ENCODE measurements at places on chromosomes 4 and X. TPM values are rescaled to one million over a fixed set of nuclear protein-coding genes. Genes with fewer than 3 reads are reported as not detected.

Gene HSD17B13
- not detected for polyA plus RNA-seq

Gene SYNPO2
- 5.1 TPM for polyA plus RNA-seq

Gene BEX5
- not detected for polyA plus RNA-seq

Gene SERTM2
- 0.02 TPM for polyA plus RNA-seq

Gene HSFX3
- not detected for polyA plus RNA-seq

Gene TKTL2
- not detected for polyA plus RNA-seq

Gene KLB
- polyA plus RNA-seq = not detected

Gene ERCC6L
- polyA plus RNA-seq = 1.7 TPM

Gene CTAG1A
- not detected for polyA plus RNA-seq

Gene REELD1
- not detected for polyA plus RNA-seq

Gene BRS3
- not detected for polyA plus RNA-seq

Gene GUCY1B1
- polyA plus RNA-seq = 25.0 TPM

Gene SPANXB1
- not detected for polyA plus RNA-seq

Gene GLOD5
- not detected for polyA plus RNA-seq

Gene MAGEB2
- not detected for polyA plus RNA-seq

Gene RPA4
- 0.12 TPM for polyA plus RNA-seq

Gene NAA10
- polyA plus RNA-seq = 42.9 TPM

Gene TEX13B
- not detected for polyA plus RNA-seq

Gene FAM9B
- not detected for polyA plus RNA-seq

Gene SMS
- polyA plus RNA-seq = 131 TPM

Gene SPANXA2
- polyA plus RNA-seq = not detected

Gene GAGE2A
- not detected for polyA plus RNA-seq

Gene SMR3A
- polyA plus RNA-seq = not detected

Gene SH3TC1
- 0.98 TPM for polyA plus RNA-seq

Gene MXRA5
- 25.9 TPM for polyA plus RNA-seq

Gene SLC25A4
- polyA plus RNA-seq = 17.6 TPM

Gene GPRIN3
- polyA plus RNA-seq = not detected

All from AG04450 (cell line).